CD4-positive, CD25-positive, alpha-beta regulatory T cell (primary cell): ENCODE measurements at places on chromosomes 6 and 20.

GRCh38 chr20:62628691-62629090 lies 13.6 kb upstream of the SLCO4A1 start:
- DNase-seq = no peak

- no peak for DNase-seq
Observed at GRCh38 chr6:143689852-143690251, 12.1 kb downstream of the PHACTR2 start.

DNA sequence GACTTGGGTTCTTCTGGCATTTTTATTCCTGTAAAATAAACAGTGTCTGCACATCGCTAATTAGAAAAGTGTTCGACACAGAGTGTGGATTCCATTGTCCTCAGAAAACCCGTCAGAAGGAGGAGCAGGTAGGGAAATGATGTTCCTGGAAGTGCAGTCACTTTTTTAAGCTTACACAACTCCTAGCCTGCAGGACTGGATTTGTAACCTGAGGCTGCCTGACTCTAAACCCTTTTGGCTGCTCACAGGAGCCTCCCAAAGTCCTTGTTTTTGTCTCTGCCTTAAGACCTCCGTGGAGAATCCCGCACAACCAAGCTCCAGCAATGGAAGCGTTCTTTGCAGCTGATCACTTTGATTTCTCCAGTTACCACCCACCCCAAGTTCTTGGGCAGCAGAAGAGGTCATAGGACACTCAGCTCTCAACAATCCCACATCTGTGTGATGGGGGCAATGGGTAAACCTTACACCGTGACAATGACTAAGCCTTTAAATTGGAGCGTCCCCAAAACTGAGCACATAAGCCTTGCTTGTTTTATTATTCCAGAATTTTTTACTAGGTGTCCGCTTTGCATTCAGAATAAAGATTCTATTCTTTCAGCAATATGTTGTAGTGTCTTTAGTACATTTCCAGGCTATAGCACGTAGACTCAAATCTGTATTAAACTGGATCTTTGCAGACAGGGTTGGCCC lies 227.9 kb downstream of the TBXT start:
- no peak for DNase-seq

DNA sequence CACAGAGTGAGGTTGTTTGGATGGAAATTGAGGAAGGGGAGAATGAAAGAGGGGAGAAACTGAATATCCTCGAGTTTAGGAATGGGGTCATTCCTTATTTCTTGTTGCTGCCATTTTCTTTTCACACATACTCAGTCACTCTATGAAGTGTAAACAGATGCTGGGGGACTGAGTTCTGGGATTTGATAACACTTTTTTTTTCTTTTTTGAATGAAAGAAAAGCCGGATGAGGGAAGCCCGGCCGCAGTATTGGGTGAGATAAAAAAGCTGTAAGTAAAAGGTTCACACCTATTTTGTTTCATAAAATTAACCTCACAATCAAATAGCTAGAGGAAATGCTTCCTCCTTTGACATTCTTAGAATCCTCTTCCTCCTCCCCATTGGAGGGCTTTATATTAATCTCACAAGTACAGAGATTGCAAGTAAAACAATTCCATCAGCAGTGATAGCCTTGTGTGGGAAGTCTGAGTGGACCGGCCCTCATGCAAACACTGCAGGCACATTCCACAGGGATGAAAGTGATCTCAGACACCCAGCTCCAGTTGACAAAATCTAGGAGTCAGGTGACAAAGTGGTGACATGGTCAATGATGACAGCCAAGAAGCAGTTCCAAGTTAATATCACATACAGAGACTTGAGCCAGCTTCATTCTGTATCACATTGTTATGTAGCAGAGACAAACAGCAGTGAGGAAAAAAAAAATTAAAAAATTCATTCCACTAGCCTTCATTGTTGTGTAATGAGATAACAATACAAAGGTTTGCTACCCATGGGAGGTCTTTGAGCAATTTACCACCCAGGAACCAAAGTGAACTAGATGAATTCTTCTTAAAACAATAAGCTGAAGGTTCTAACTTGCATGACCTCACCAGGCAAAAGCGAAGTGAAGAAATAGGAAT lies 391.1 kb upstream of the HSF2 start:
- no peak for DNase-seq

- DNase-seq = no peak
Observed at GRCh38 chr6:1745814-1746213, 136.1 kb downstream of the FOXC1 start.
